ENCODE measurements at places on chromosomes 4 and X.

- no peak for DNase-seq
Measured at GRCh38 chr4:184288451-184289178, 70.9 kb upstream of the ENPP6 start.

GRCh38 chrX:102833136-102833535 is 103.9 kb upstream of the RAB40AL start:
- no peak for DNase-seq

DNA sequence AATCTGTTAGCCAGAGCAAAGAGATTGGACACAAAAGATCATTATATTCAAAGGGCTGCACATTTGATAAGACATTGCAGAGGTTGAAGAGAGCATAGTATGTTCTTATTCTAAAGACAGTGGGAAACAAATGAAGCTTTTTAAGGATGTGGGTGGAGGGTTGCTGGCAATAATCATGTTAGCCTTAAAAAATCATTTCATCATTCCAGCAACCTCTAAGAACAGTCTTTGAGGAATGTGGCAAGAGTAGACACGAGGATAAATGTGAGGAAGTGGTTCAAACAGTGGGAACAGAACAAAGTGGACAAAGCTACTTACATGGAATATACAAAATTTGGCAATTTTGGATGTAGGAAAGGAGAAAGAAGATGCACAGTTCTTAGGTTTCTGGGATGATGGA is 167.3 kb upstream of the SPRY1 start:
- DNase-seq, result no peak

GRCh38 chr4:83758285-83758684 is 222.4 kb downstream of the GPAT3 start:
- DNase-seq, result no peak

DNA sequence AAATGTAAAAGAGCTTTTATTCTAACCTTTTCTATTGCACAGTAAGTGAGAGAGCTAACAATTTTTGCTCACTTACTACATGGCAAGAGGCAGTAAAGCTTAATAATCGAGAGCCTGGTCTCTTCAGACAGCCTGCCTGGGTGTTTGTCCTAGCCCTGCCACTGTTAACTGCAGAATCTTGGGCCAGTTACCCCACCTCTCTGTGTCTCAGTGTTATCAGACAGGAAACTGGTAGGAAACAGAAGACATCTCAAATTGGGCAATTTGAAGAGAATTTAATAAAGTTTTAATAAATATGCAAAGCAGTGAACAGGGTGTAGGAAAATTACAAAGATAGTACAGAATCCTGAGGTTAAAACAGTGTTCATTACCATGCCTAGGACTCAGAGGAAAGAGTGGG is 13.4 kb downstream of the STAP1 start:
- no peak for DNase-seq

- peak; percentile 50 for DNase-seq
Measured at GRCh38 chr4:57426779-57427395, 316.7 kb upstream of the IGFBP7 start.

DNA sequence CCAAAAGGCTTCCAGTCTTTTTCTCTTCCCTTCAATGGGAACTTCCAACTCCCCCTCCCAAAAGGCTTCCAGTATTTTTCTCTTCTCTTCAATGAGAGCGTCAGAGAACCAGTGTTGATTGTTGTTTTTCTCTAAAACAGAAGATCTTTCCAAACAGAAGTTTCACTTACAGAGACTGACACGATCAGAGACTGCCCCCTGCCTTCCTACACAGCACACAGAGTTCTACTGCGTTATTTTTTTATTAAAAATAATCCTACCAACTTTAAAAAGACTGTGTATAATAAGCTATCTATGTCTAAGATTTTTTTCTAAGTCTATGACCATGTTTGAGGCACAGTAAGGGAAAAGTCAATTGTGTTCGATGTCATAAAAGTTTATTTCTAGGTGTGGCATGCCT is 3.5 kb upstream of the HTR2C start:
- DNase-seq, result no peak

- no peak for DNase-seq
Measured at GRCh38 chrX:155662282-155662681, 49.5 kb upstream of the TMLHE start.

DNA sequence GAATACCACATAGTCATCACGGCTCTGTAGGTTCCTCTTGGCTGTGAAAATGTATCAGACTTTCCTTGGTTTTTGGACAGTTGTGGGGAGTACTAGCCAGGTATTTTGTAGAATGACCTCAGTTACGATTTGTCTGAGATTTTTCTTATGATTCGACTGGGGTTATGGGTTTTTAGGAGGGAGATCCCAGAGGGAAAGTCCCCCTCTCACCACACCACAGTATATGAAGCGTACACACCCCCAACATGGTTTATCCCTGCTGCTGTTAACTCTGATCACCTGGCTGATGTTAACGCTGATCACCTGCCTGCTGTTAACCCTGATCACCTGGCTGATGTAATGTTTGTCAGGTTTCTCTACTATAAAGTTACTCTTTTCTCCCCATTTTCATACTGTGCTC is 72.6 kb downstream of the ANAPC4 start:
- no peak for DNase-seq

- DNase-seq, result peak; percentile 22
Measured at GRCh38 chr4:83516042-83516772, 19.7 kb upstream of the GPAT3 start.

- no peak for DNase-seq
Measured at GRCh38 chr4:56633486-56633885, 47.6 kb downstream of the HOPX start.

DNA sequence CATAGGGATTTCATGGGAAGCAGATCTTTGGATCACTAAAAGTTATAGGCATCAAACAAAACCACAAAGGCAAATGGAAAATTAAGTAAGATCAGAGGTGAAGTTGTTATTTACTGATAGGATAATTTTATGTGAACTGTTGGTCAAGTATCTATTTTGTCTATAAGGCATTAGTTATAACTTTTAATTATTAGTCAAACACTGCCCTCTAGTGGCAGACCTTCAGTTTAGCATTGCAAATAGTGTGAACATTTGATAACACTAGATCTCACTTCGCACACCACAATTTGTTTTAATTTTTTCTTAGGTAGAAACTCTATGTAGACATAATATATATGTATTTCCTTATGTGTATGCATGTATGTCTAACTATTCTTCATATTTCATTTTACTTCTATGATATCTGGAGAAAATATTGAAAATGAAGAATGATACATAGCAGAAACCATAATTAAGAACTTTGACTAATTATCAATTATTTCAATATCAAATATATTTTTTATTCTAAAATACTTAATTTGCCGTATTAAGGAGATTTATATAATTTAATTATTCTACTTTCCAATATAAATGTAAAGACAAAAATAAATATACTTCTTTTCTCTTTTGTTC is 214.5 kb upstream of the TACR3 start:
- DNase-seq, result peak; percentile 11

DNA sequence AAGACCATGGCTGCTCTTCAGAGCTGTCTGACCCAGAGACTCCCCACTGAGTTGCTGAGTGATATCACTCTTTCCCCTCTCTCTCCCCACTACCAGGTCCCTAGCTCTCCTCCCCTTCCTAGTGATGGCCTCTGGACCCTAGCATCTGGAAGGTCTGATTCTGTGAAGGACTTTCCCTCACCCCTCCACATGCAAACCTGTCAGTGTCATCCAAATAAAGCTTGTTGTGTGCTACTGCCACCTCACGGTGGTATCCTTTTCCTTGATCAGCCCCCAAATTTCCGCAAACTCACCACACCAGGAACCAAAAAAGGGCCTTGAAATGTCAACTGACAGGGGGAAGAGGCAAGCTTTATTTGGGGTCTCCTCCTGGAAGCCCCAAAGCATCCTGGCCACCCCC is 500.2 kb downstream of the IDS start:
- no peak for DNase-seq

- peak; percentile 3 for DNase-seq
Measured at GRCh38 chrX:10685923-10686595, 65.7 kb upstream of the MID1 start.

DNA sequence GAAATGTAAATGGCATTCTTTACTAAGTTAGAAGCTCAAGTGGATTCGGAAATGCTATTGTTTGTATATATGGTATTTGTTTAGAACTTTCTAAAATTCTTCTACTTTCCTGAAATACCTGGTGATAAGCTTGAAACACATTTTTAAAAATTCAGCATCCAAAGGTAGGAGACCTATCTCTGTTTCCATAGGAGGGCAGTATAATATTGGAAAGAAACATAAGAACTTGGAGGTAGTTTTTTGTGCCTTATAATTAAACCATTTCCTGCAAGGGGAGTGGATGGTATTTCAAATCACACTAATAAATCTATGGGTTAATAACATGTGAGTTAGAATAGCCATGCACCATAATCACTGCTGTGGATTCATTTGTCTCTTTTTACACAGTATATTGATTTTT is 217.4 kb upstream of the AADAT start:
- DNase-seq, result no peak

GRCh38 chr4:166259081-166259480 is 386.0 kb downstream of the TLL1 start:
- DNase-seq, result no peak

DNA sequence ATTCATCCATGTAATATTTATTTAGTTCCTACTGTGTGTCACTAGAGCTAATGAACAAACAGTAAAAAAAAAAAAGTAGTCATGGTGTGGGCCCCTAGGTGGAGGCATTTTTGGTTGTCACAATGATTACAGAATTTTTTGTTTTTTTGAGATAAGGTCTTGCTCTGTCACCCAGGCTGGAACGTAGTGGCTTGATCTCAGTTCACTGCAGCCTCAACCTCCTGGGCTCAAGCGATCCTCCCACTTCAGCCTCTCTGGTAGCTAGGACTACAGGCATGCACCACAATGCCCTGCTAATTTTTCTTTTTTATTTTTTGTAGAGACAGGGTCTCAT is 22.0 kb downstream of the DNAAF6 start:
- no peak for DNase-seq

- DNase-seq, result no peak
Measured at GRCh38 chr4:165656829-165657490, 216.1 kb upstream of the TLL1 start.

DNA sequence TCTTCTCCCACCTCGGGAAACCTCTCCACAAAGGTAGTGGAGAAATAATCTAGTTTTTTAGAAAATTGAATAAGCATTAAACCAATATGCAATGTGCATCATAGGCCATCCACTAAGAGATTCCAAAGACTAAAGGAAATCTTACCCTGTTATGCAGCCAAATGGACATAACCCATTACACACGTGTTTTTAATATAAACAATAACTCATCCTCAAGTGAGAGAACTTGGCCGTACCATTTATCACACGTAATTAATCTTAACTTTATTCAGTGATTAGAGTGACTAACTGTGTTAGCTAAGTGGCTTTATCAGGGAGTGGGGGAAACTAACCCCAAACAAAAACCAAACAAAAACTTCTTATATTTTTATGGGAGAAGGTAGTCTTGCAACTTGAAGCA is 57.8 kb downstream of the AFM start:
- peak; percentile 5 for DNase-seq

- no peak for DNase-seq
Measured at GRCh38 chr4:26719954-26720552, 136.2 kb downstream of the TBC1D19 start.

GRCh38 chr4:151930372-151930771 is 169.6 kb upstream of the GATB start:
- no peak for DNase-seq

- DNase-seq, result no peak
Measured at GRCh38 chr4:135236048-135236447, 1034.5 kb upstream of the PABPC4L start.

GRCh38 chrX:110060317-110060716 is 57.4 kb downstream of the TMEM164 start:
- no peak for DNase-seq

DNA sequence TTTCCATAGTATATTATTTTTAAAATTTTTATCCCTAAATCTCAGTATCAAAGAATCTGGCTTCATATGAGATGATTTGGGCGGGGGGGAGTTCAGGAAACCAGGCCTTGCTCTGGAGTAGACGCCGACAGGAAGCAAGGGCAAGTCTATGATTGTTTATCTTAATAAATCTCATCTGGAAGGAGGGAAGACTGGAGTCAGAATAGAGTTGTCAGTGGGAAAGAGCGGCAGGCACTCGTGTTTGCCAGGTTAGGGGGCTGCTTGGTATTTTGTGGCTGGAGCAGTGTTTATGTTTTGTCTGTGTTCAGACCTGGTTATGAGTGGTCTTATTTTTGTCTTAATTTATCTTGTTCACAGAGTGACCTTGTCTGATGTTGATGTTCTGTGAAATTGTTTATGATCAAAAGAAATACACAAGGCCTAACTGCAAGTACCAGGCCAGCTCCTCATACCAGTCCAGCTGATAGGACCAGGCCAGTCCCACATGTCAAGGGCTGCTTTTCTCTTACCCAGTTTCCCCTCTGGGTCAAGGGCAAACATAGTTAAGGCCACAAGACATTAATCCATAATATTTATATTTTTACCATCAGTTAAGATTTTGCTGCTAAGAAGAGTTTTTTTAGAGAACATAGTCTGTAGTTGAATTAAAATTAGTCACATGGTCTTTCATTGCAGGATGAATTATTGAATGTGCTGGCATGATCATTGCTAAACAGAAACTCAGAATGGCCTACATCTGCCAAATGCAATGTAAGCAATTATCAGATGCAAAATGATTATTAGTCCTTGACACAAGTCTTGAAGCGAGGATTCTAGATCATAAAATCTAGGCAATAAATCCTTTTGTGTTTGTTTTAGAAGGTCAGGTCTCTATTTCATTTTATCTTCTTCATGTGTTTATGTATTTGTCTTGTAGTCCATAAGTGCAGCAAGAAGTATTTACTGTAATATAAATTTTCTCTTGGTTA is 176.5 kb downstream of the GASK1B start:
- no peak for DNase-seq

GRCh38 chr4:63906660-63907183 is 502.5 kb downstream of the TECRL start:
- no peak for DNase-seq

GRCh38 chrX:30301208-30301607 is 8.0 kb downstream of the NR0B1 start:
- no peak for DNase-seq

- no peak for DNase-seq
Measured at GRCh38 chr4:143736861-143737260, 36.4 kb upstream of the FREM3 start.

Data from HFF-Myc (cell line).